Stimulated activated CD4-positive, alpha-beta T cell treated with anti-CD3 and anti-CD28 coated beads, TNF-alpha, amount 100 ng/mL, for 4 hours (primary cell): ENCODE measurements at places on chromosomes 3 and 15.

DNA sequence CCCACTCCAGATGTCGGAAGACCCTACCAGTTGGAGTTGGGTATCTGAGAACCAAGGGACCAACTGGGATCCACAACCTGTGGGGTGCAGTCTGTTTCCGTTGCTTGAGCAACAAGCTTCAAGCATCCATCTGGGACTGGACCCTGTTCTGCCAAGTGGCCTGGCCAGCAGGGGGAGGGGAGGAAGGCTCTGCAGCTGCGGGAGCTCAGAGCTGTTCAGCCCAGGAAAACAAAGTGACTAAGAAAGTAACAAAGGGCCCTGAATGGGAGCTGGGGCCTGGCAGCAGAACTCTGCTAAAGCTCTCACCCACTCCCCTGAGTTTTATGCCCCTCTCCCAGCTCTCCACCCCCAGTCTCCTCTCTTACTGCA, 2.7 kb downstream of the TYRO3 start:
- DNase-seq, result no peak

DNA sequence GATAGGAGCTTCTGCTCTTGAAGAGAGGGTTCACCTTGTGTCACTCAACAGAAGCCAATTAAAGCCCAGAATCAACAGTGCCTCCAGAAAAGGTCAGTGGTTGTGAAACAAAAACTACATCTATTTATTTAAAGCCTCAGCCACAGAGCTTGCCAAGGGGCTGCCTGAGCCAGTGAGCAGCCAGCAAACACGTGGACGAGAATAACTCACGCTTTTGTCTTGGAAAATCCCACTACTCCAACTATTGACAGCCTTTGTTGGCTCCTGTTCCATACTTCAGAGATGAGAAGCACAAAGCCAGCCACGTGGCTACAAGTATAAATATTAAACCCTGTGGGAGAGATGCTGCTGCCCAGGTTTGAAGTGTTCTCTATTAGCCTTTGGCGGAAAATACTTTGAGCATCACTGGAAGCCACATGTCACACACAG, 10.3 kb downstream of the GPR156 start:
- DNase-seq, result no peak

DNA sequence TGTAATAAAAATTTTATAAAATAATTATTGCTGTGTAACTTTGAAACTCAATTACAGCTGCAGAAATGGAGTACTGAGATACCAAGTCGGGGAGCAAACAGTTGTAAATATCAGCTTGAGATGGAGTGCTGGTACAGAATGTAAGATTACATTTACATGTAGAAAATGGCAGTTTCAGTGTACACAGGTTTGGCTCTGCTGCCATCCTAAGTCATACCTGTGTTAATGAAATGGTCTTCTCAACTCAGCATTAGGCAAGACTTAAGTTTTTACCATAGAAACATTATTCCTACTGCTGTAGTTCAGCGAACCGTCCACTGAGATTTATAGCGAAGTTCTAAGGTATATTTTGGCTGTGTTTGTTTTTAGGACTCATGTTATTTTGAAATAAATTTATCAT, 110.1 kb upstream of the TBL1XR1 start:
- DNase-seq, result no peak

- DNase-seq, result no peak
Measured at GRCh38 chr15:88625943-88626741, 5.0 kb downstream of the AEN start.

- no peak for DNase-seq
Measured at GRCh38 chr15:58330741-58331559, 100.8 kb upstream of the LIPC start.

GRCh38 chr15:48984811-48985352, 21.2 kb upstream of the SHC4 start:
- no peak for DNase-seq

DNA sequence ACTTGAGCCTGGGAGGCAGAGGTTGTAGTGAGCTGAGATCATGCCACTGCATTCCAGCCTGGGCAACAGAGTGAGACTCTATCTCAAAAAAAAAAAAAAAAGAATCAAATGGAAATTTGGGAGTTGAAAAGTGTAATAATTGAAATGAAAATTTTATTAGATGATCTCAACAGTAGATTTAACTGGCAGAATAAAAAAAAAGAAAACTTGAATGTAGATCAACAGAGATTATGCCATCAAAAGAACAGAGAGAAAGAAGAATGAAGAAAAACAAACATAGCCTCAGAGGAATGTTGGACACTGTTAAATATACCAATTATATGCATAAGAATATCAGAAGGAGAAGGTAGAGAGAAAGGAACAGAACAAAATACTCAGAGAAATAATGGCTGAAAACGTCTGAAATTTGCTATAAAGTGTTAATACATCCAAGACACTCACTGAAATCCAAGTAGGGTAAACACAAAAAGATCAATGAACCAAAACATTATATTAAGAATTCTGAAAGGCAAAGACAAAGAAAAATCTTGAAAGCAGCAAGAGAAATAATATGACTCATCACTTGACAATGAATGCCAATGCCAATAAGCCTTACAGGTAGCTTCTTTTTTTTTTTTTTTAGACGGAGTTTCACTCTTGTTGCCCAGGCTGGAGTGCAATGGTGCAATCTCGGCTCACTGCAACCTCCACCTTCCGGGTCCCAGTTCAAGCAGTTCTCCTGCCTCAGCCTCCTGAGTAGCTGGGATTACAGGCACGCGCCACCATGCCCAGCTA, 14.6 kb upstream of the ELP6 start:
- no peak for DNase-seq

GRCh38 chr3:133928136-133928893, 32.6 kb upstream of the RAB6B start:
- DNase-seq, result no peak

- no peak for DNase-seq
Measured at GRCh38 chr15:32690941-32691688, 26.7 kb upstream of the GREM1 start.

DNA sequence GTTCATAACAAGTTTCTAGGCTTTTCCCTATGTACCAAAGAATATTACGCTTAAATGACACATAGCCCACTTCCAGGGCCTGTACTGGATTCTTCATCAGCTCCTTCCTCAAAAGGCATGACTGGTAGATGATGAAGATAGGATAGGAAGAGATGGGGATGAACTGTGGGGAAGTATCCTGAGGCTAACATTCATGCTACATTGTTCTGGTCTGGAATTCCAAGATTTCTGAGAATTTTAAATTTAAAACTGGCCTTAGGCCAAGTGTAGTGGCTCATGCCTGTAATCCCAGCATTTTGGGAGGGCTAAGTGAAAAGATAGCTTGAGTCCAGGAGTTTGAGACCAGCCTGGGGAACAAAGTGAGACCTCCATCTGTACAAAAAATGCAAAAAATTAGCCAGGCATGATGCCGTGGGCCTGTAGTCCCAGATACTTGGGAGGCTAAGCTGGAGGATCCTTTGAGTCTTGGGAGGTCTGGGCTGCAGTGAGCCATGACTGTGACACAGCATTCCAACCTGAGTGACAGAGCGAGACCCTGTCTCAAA, 160.1 kb upstream of the PLAAT1 start:
- no peak for DNase-seq

GRCh38 chr3:31696009-31696297, 163.2 kb downstream of the STT3B start:
- no peak for DNase-seq

GRCh38 chr3:114060906-114061655, 4.5 kb downstream of the QTRT2 start:
- no peak for DNase-seq

GRCh38 chr3:165185707-165186327, 10.4 kb downstream of the SLITRK3 start:
- no peak for DNase-seq

DNA sequence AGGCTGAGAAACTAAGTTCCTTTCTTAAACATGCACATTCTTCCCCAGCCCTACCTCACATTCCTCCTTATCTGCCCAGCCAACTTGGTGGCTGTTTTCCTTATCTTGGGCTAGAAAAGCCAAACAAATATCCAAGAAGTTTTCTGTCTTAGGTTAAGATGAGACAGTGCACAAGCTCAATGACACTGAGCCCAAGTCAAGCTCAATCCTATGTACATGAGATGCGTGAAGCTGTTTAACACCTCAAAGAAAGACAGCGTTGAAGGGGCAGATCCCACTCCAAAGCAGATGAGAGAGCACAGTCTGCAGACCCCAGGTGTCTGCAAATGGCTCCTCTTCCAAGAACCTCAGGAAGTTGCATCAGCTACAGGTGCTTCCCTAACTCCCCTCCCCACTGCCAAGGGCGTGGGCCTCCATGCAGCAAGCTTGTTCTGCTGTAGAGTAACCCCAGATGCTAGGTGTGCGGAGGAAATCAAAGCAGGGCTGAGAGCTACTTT, 16.6 kb downstream of the LRRC2 start:
- no peak for DNase-seq

DNA sequence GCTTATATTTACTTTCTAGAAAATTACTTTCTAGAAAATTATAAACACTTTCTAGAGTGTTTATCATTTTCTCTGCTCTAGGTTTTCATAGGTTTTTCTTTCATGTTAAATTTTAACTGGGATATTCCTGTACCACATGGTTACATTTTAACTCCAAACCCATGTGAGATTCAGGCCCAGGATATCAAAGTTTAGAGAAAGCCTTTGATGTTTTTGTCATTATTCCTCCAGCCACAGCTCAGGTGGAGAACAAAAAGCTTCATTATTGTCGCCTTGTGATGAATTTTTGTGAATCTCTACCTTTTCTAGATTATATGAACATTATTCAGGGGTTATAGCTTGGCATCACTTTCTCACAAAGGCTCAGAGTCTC, 816.0 kb downstream of the SQOR start:
- DNase-seq, result no peak

GRCh38 chr3:7546253-7546652, 685.3 kb downstream of the GRM7 start:
- no peak for DNase-seq

DNA sequence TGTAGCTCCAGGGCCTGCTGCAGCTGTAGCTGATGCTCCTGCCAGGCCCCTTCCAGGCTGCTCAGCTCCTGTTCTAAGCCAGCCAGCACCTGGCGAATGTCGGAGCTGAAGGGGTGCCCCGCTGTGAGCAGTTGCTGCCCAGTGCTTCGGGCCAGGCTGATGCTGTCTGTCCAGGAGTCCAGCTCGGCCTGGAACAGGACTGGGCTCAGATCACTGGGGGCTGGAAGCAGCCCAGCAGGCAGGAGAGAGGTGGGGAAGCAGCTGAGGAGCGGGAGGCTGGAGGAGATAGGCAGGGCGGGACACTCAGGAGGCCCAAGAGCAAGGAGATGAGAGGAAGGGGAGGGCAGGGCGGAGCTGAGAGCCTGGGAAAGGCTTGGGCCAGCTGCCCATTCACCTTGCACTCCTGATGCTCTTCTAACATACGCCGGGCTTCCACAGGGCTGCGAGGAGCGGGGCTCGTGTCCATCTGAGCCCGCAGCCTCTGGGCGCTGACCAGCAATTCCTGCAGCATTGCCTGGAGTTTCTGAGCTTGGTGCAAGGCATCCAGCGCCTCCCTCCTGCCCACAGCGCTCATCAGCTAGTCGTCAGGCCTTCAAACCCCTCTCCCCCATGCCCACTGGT, 23.2 kb downstream of the PLA2G4B start:
- no peak for DNase-seq

- DNase-seq, result no peak
Measured at GRCh38 chr3:19972054-19972453, 25.2 kb downstream of the RAB5A start.

- DNase-seq, result no peak
Measured at GRCh38 chr3:25456723-25457670, 28.9 kb downstream of the RARB start.

DNA sequence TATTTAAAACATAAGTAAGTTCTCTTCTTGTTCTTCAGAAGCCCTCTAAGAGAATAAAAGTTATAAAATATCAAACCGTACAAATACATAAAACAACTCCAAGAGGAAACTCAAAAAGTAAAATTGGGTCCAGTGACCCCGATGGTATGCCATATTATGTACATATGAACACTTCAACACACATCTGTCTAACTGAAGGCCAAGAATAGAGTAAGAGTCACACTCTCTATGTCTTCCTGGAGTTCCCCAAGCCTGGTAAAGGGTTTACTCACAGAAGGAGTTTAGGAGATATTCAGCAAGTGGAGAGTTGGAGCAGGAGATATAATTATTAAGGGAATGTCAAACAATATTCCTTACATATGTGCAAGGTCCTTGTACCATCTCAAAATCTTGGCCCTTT, 101.3 kb upstream of the EIF1B start:
- no peak for DNase-seq

DNA sequence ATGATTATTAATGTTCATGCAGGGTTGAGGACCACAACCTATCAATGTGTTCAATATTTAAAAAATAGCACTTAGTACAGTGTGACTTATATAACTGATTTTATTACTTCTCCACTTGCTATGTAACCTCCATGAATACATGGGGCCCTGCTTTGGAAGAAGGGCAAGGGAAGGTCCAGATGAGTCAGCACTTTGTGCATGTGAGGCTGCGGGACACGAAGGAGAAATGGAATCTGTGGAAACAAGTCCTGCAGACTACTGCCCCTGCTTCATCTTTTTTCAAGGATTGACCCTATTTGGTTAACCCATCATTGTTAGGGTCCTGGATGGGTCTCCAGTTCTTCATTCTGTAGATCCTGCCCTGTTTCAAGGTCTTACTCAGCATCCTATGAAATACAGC, 1.6 kb downstream of the NXPE3 start:
- no peak for DNase-seq

GRCh38 chr15:42066764-42067415, 27.5 kb downstream of the PLA2G4D start:
- DNase-seq, result no peak

DNA sequence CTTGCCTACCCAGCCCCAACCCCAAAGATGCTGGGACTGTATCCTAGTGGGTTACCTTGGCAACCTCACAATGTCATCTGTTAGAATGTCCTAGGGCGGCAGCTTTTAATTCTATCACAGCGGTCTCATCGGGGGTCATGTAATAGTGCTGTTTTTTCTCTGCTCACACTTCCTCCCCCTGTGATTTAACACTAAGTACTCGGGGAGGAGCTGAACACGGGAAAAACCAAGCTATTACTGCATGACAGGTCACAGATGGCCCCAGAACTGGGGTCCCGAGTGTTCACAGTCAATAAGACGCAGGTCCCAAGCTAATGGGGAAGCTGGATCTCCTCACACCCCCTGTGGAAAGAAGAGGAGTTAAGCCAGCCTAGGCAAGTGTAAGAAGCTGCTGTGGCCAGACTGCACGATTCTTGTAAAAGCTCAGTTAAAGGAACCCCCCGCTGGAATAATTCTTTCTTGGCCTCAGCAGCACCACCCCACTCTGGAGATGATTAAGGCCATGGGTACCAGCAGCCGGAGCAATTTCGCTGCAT, 2.5 kb upstream of the RFTN1 start:
- DNase-seq, result no peak

- DNase-seq, result no peak
Measured at GRCh38 chr15:77034695-77035489, 36.0 kb downstream of the TSPAN3 start.

GRCh38 chr3:46972396-46972795, 4.1 kb downstream of the CCDC12 start:
- DNase-seq, result no peak

DNA sequence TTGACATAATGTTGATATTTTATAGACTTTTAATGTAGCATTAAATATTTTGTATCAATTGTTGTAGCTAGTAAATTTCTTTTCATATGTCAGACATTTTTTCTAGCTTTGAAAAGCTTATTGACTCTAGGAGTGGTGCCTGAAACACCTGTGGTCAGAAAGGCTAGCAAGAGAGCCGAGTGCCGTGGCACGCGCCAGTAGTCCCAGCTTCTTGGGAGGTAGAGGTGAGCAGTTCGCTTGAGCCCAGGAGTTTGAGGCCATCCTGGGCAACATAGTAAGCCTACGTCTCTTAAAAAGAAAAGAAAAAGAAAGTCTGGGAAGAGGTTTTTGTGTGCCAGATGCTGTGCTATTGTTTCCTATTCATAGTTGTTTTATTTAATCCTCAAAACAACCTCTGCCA, 198.2 kb downstream of the FEZF2 start:
- no peak for DNase-seq
